ENCODE measurements at places on chromosomes 16 and 17. TPM values are rescaled to one million over a fixed set of nuclear protein-coding genes. Genes with fewer than 3 reads are reported as not detected.

- DNase-seq: no peak
- no peak overlapping the region for H3K4me3 ChIP-seq
- H3K27ac ChIP-seq: no peak overlapping the region
Observed at GRCh38 chr17:76447931-76448652, 4.9 kb downstream of the UBE2O start.

DNA sequence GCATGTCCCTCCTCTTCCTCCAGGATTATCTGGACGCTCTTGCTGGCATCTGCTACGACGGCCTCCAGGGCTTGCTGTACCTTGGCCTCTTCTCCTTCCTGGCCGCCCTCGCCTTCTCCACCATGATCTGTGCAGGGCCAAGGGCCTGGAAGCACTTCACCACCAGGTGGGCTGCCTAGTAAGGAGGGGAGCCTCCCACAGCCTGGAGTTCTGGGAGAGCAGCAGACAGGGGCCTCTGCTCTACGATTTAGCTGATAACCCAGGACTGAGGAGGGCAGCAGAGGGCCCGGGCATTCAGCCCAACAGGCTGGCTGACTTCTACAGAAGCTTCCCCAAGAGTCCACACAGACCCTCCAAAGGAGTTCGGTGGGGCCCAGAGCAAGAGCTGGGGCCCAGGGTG lies 21.8 kb upstream of the DNAI2 start:
- DNase-seq: no peak
- no peaks in the 10 kb centered on the region for H3K36me3 ChIP-seq
- H3K4me1 ChIP-seq: no peaks in the 10 kb centered on the region
- no peak overlapping the region for H3K27ac ChIP-seq
- H3K27me3 ChIP-seq: no peaks in the 10 kb centered on the region

DNA sequence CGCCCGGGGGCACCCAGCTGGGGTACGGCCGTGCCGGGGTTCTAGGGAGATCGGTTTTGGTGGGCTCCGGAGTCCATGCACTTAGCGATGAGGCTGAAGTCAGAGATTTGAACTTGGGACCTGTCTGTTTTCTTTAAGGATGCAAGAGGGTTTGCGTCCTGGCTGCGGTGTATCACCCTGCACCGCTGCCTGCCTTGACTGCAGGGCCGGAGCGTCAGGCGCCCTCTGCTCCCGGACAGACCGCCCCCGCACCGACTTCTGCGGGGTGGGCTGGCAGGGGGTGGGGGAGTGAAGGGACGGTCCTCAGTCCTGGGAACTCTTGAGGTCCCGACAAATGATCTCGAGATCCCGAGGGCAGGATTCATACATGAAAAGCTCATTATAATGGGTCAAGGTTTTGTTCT lies 701 bp downstream of the PDP2 start:
- peak overlapping the region; percentile 23 for H3K4me3 ChIP-seq
- no peaks in the 10 kb centered on the region for H3K27me3 ChIP-seq
- no peaks in the 10 kb centered on the region for H3K36me3 ChIP-seq
- H3K27ac ChIP-seq: no peak overlapping the region

GRCh38 chr17:80924807-80925610 lies 66.6 kb upstream of the CHMP6 start:
- no peak for DNase-seq
- H3K4me3 ChIP-seq: no peak overlapping the region

HOXB2 gene
- total RNA-seq: 25.4 TPM

FBXL16 gene
- 0.18 TPM for total RNA-seq

Data from aorta (tissue), 5 donors.